Stomach (tissue), 19 donors: ENCODE measurements at places on chromosomes 1 and 21. TPM values are rescaled to one million over a fixed set of nuclear protein-coding genes. Genes with fewer than 3 reads are reported as not detected.
A peak's percentile ranks its signal among the peaks of the same experiment; 100 is the strongest.

DNA sequence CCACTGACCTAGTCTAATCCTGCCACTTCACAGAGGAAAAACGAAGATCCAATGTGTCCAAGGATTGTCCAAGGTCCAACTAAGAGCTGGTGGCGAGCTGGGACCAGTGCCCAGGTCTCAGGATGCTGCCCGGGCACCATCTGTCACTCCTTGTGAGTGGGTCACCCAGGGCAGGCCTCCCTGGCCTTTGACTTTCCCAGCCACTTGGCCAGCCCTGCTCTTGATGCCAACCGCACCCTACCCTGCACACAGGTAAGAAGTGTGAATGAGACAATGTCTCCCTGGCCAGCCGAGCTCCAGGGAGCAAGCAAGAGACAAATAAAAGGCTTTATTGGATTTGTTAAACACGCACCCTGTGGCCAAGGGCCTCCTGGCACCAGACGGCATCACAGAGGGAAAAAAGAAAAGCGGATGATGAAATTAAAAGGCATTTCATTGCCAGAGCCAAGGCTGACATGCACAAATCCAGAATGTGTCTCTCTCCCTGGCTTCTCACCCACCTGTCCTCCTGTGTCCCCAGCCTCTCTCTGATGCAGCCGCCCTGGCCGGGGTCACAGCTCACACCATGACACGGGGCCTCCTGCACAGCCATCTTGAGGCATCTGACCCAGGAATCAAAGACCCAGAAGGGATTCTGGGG lies 72.8 kb downstream of the CAMK2N1 start:
- DNase-seq = no peak

GRCh38 chr1:12456979-12457378 lies 161.0 kb downstream of the DHRS3 start:
- DNase-seq = no peak

DNA sequence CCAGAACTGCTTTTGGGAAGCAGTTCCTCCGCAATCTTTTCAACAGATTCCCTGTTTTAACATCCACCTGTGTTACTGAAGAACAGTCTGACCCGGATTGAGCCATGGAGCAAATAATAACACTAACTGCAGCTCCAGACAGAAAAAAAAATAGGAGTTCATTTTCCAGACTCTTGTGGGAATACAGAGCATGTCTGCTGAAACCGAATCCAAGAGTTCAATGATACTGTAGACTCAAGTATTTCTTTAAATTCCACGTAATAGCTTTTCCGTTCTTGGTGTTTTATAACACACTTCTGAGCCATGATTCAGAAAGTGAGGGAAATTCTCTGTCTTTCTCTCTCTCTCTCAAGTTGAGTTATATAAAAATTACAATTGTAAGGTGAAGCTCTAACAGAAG lies 60.6 kb downstream of the DDAH1 start:
- no peak for DNase-seq

DNA sequence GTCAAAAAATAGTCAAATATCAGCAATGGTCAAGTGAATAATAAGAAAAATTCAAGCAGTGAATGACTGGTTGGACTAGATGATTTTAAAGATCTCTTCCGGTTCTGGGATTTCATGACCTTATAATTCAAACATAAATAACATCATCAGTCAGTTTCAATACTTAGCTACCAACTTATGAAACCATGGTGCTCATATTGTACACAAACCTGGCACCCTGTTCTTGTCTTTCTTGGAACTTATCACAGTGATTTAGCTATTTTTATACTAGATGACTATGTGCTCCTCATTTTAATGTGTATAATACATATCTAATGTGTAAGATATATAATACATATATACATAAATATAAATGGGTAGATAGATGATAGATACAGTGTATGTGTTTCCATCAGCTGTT lies 156.9 kb downstream of the CLEC20A start:
- no peak for DNase-seq

The MAP1LC3C gene
- total RNA-seq = 2.9 TPM

- DNase-seq = no peak
Measured at GRCh38 chr1:155777582-155777981, 79.4 kb downstream of the GON4L start.

- no peak for DNase-seq
Measured at GRCh38 chr1:162224267-162224666, 152.4 kb downstream of the SPATA46 start.

The MDM4 gene
- 25.8 TPM for total RNA-seq

The PADI2 gene
- total RNA-seq = 1.3 TPM

DNA sequence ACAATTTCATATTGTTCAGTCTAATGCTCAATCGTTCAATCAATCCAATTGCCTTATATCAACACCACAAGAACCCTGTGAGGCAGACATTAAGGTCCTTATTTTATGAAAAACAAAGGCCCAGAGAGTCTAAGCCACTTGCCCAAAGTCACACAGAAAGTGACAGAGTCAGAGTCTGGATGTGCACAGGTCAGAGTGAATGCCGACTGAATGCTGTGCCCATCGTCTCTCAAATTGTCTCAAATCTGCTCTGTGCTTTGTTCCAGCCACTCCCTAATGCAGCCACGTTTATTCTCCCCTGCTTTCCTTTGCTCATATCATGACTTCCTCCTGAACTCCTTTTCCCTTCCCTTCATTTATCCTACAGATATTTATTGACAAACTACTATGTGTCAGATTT lies 558.3 kb downstream of the MATN1 start:
- DNase-seq = no peak

The AK5 gene
- not detected for total RNA-seq

- DNase-seq = no peak
Measured at GRCh38 chr1:181500636-181501035, 17.3 kb downstream of the CACNA1E start.

- DNase-seq = no peak
Measured at GRCh38 chr1:119351997-119352396, 16.6 kb upstream of the HAO2 start.

The KRTAP10-11 gene
- total RNA-seq = not detected

The TRIM67 gene
- total RNA-seq = not detected

GRCh38 chr1:62398377-62398776 lies 38.5 kb upstream of the USP1 start:
- DNase-seq = no peak

The NOS1AP gene
- 13.8 TPM for total RNA-seq

DNA sequence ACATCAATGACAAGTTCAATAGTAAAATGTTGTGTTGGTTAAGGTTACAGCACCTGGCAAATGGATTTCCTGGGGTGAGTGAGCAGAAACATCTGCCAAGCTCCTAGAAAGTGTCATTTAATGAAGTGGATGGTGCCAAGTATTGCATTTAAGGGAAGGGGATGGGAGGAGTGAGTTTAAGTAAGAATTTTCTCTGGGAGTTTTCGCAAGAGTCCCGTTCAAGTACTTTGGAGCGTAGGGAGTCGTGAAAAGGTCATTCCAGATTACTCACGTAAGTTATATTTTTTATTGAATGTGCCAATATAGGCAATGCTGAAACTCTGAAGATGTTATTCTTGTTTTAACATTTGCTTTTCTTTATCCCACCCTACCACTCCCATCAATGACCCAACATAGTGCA lies 117.4 kb upstream of the RAB3GAP2 start:
- no peak for DNase-seq

The LMOD1 gene
- total RNA-seq = 399 TPM

The RUNX3 gene
- not detected for total RNA-seq

- DNase-seq = peak; percentile 53
Measured at GRCh38 chr1:16969057-16969611, 11.3 kb downstream of the MFAP2 start.

DNA sequence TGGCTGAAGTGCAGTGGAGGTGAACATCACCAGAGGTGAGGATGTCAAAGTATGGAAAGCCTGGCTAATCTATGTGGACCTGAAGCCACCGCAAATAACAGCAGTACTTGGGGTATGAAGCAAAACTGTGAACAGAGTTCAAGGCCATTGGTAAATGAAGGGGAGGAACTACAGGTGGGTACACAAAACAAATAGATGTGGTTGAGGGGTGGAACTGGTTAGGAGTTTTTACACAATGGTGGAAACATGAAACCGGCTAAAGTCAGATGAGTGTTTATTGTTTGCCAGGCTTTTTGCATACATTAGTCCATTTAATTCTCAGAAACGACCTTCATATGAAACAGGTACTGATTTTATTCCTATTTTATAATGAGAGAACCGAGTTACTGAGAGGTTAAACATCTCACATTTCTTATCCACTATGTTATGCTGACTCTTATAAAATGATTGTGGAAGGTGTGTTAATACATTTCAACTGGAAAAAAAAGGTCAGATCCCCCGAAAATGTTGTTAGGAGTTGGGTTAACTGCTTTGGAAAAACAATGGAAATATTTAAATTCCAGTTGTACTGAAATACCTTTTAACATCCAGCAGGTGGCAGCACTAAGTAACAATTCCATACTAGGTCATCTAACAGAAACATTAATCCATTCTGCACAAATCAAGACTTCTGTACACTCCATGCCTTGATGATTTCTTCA lies 44.3 kb upstream of the GTF2B start:
- peak; percentile 63 for DNase-seq

- no peak for DNase-seq
Measured at GRCh38 chr1:67792741-67793458, 40.4 kb downstream of the GNG12 start.

- no peak for DNase-seq
Measured at GRCh38 chr1:111213412-111213811, 13.0 kb upstream of the DENND2D start.

The HSPA13 gene
- 9.8 TPM for total RNA-seq

- DNase-seq = peak; percentile 35
Measured at GRCh38 chr1:108560189-108560873, 431 bp downstream of the EEIG2 start.

GRCh38 chr1:232630894-232631195 lies 912 bp upstream of the SIPA1L2 start:
- DNase-seq = no peak

The MAEL gene
- total RNA-seq = not detected

GRCh38 chr1:182635871-182636270 lies 31.7 kb upstream of the RGS16 start:
- DNase-seq = no peak

The SDE2 gene
- total RNA-seq = 25.1 TPM

DNA sequence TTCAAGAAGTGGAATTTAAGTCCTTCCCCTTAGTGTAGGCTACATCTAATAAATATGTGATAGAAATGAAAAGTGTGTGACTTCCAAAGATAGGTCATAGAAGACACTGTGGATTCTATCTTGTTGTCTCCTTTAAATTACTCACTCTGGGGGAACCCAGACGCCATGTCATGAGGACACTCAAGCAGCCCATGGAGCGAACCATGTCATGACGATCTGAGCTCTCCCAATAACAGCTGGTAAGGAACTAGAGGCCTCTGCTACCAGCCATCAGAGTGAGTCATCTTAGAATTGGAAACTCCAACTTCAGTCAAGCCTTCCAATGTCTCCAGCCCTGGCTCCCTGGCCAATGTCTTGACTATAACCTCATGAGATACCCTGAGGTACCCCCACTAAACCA lies 6.3 kb downstream of the COA7 start:
- DNase-seq = no peak

DNA sequence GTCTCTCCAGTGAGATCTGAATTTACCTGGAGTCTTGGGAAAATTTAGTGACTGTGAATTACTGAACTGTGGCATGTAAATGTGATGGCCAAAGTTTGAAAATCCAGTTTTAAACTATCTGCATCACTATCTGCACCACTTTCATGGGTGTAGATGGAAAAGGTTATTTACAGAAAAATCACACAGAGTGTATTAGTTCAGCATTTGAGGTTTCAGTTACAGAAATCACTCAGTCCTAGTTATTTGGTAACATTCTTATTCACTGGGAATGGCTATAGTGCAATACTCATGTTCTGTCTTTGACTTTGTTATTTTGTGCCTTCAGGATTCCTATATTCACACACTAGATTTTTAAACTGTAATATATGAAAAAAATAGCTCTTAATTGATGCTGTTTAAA lies 60.6 kb upstream of the IFI44L start:
- DNase-seq = no peak

DNA sequence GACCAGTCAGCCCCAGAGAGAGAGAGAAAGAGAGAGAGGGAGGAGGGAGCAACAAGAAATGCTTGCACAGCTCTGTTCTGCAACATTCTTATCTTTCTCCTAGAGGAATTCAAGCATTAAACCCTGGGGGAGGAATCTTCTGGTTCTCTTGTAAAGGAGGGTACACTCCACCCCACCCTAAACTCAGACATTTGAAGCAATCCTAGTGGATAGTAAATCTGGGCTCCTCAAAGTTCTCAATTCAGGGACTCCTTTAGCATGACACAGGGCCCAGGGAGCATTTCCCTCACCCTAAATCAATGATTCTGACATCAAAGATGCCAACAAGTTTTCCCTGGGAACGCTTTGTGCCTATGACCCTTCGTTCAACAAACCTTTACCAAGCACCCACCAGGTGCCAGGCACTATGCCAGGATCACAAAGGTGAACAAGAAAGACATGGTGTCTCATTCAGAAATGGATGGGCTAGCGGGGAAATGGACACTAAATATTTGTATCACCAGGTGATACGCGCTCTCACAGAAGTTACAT lies 11.9 kb upstream of the CAPN2 start:
- no peak for DNase-seq

DNA sequence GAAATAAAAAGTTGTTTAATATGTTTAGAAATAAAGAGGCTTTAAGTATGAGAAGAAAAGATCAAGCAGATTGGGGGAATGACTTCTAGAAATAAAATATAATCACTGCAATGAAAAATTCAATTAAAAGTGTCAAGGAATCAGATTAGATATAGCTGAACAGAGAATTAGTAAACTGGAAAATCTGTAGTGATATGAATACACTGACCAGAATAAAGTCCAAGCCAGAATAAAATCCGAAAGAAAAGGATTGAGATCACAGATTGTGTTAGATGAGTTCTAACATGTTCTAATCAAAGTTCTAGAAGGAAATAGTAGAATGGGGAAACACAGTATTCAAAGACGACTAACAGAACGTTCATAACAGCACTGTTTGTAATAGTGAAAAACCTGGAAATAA lies 73.1 kb upstream of the C1orf105 start:
- no peak for DNase-seq

DNA sequence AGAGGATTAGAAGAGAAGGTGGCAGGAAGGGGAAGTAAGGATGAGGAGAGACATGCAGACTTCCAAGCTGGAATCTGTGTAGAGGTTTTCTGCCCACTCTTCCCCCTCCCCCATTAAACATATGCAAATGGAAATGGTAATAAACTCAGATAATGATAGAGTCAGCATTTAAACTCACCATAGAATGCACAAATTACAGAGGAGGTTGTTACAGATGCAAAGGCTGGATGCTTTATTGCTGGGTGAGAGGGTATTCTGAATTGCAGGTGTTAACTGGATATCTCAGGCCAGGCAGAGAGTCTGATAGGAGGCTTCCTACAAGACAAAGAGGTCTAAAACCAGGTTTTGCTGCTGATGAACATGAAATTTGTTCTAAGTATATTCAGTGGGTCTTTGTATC lies 372.5 kb downstream of the SEC16B start:
- no peak for DNase-seq

- DNase-seq = no peak
Measured at GRCh38 chr1:158537609-158538008, 16.6 kb downstream of the OR6Y1 start.

The LRRC40 gene
- total RNA-seq = 1.4 TPM

- DNase-seq = no peak
Measured at GRCh38 chr1:206708058-206708457, 23.4 kb downstream of the MAPKAPK2 start.

- DNase-seq = no peak
Measured at GRCh38 chr21:43757601-43758000, 18.5 kb downstream of the CSTB start.

GRCh38 chr1:70890408-70890807 lies 157.2 kb downstream of the PTGER3 start:
- DNase-seq = no peak

The RBM8A gene
- 44.6 TPM for total RNA-seq
